ENCODE measurements at places on chromosomes 2 and 18.

DNA sequence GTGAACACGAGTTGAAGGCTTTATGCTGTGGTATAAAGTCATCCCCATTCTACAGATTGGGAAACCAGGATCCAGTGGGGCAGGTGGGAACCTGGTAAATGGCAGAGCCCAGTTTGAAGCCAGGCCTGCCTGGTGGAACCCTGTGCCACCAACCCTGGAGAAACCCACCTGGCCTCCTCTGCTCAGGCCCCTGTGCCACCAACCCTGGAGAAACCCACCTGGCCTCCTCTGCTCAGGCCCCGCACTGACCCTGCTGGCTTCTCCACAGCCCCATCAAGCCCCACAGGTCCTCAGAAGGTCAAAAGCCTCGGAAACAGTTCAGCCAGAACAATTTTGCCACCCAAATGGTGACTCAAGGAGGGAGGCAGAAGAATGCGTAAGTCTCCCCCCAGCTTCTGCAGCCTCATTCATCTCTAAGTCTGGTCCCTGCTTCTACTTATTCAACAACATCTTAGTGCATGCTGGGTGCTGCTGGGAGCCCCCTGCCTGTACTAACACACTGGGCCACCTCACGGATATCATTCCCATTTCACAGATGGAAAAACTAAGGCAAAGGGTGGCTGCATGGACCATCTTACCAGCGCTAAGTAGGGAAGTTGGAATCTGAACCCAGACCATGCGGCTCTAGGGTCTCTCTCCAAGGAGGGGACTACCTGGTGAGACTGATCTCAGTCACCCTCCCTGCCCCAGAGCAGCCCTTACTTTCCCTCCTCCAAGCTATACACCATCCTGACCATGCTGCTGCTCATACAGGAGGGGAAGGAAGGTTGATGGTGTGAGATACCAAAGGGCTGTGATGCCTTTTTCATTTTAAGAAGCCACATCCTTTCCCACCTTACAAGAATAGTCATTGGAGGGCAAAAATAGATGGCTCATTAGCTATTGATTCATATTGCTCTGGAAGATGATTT, 93.7 kb upstream of the ID2 start:
- DNase-seq: no peak

- DNase-seq: no peak
Observed at GRCh38 chr2:220053919-220054318, 426.5 kb downstream of the SLC4A3 start.

GRCh38 chr18:69817335-69817940, 130.2 kb downstream of the CD226 start:
- DNase-seq: no peak

GRCh38 chr2:9638532-9638931, 7.7 kb upstream of the YWHAQ start:
- DNase-seq: no peak

DNA sequence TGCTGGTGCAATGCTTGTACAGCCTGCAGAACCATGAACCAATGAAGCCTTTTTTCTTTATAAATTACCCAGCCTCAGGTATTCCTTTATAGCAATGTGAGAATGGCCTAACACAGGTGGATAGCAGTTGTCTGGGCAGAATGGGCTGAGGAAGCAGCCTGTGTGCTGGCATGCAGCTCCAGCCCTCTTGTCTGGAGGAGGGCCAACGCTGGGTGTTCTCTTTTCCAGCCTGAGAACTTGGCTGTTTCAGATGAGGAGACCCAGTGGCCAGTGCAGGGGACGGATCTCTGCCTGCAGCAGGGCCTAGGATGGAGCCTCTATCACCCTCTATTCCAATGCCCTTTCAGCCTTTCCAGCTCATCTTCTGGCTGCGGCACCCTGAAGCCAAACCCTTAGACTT, 58.8 kb downstream of the CTIF start:
- DNase-seq: no peak

GRCh38 chr2:127406454-127406853, 11.8 kb upstream of the PROC start:
- DNase-seq: no peak

GRCh38 chr2:186749219-186749618, 55.4 kb downstream of the FAM171B start:
- DNase-seq: no peak

DNA sequence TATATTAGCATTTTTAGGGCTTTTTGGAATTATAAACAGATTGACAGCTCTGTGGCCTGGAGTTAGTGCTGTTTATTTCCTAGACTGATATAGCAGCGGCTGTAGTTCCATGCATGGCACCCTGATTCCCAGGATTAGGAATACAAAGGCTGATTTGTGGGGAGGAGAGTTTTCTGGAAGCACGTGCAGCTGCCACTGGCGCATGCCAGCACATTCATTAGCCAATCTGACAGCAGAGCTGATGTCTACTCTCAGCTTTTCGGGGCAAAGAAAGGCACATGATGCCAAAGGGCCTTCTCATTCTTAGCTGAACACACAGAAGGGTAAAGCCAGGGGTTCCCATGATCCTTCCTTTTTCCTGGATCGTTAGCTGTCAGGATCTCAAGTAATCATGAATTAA, 45.7 kb upstream of the RAPH1 start:
- DNase-seq: no peak

GRCh38 chr2:191746346-191747169, 68.6 kb downstream of the NABP1 start:
- no peak for DNase-seq

DNA sequence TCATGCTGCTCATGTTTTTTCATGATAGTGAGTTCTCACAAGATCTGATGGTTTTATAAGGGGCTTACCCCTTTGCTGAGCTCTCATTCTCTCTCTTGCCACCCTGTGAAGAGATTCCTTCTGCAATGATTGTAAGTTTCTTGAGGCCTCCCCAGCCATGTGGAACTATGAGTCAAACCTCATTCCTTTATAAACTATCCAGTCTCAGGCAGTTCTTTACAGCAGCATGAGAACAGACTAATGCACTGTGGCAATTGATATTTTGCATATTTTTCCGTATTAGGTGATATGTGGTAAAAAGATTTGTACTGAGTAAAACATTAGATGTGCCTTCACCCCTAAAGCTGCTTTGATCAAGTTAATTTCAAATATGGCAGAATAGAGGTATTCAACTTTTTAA, 48.8 kb downstream of the RAB27B start:
- no peak for DNase-seq

GRCh38 chr2:37418956-37419355, 74.5 kb downstream of the QPCT start:
- DNase-seq: no peak

DNA sequence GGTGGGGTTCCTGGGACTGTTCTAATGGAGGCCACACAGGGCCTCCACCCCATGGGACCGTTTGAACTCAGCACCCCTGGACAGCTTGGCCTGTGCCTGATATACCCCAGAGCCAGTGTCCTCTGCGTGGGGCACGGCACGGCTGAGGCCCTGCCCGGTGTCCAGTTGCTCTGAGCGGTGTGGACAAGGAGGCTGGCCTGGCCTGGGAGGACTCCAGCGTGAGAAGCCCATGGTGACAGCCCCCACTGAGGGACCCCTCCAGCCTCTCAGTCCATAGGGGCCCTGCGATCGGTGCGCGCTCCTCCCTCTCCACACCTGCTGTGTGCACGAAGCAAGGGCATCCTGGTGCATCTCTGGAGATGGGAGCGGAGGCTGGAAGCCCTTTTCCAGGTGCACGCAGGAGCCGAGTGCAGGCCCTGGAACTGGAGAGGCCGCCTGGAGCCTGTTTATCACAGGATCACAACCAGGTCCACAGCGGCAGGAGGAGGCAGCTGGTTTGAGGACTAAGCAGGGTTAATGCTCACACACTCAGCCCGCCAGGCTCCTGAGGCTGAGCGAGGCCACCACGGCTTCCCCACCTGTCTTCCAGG, 120.2 kb downstream of the PTGR3 start:
- no peak for DNase-seq

- no peak for DNase-seq
Observed at GRCh38 chr2:105791229-105791628, 46.5 kb downstream of the NCK2 start.

GRCh38 chr2:112137516-112138158, 548 bp upstream of the FBLN7 start:
- no peak for DNase-seq

GRCh38 chr2:69687971-69688611, 44.6 kb upstream of the AAK1 start:
- no peak for DNase-seq

DNA sequence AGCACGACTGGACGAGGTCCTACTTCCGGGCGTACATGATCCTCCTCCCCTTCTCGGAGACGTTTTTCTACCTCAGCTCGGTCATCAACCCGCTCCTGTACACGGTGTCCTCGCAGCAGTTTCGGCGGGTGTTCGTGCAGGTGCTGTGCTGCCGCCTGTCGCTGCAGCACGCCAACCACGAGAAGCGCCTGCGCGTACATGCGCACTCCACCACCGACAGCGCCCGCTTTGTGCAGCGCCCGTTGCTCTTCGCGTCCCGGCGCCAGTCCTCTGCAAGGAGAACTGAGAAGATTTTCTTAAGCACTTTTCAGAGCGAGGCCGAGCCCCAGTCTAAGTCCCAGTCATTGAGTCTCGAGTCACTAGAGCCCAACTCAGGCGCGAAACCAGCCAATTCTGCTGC, 24.8 kb downstream of the LYPD1 start:
- DNase-seq: no peak

GRCh38 chr2:168397629-168398028, 58.4 kb upstream of the CERS6 start:
- no peak for DNase-seq

GRCh38 chr2:174776223-174776622, 12.0 kb upstream of the CHRNA1 start:
- no peak for DNase-seq

DNA sequence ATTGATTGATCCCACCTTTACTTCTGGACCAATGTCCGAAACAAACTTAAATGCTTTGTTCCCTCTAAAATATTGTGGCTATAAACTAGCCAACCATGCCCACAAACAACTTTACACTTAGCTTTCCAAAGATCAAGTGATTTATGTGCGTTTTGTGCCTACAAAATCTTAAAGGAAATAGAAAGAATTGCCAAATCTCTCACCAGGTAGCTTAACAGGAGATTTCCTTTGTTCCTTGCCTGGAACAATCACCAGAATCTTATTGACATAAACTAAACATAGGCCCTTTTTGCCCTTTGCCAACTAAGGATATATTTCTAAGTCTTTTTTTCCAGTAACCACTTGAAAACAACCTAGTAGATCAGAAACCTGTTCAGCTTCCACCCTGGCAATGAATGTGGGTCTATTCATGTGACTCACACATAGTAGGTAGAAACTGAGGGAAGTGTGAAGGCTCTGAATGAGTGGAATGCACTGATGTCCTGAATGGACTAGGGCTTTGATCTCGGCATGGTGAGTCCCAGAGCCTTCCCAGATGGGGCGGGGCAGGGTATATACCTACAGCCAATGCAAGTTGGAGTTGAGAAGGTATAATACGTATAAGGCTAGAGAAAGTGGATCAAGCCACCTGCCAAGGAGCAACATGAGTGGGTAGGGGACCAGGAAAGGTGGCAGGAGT, 94.6 kb upstream of the PPP1CB start:
- DNase-seq: no peak

- DNase-seq: no peak
Observed at GRCh38 chr2:37471994-37472393, 127.6 kb downstream of the QPCT start.

DNA sequence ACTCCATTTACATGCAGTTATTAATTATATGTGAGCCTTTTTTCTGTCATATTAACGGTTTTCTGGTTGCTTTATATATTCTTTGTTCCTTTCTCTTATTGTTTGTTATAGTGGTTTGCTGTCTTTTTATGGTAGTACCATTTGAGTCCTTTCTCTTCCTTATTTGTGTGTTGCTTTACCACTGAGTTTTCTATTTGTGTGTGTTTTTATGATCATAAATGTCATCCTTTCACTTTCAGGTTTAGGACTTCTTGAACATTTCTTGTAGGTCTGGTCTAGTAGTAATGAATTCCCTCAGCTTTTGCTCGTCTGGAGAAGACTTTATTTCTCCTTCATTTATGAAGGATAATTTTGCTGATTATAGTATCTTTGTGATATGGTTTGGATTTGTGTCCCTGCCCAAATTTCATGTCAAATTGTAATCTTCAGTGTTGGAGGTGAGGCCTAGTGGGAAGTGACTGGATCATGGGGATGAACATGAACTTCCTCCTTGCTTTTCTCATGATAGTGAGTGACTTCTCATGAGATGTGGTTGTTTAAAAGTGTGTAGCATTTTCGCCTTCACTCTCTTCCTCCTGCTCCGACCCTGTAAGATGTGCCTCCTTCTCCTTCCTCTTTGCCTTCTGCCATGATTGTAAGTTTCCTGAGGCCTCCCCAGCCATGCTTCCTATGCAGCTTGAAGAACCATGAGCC, 11.5 kb downstream of the GCC2 start:
- DNase-seq: no peak

- DNase-seq: no peak
Observed at GRCh38 chr2:128346291-128347170, 27.9 kb upstream of the HS6ST1 start.
